Astrocyte (in vitro differentiated cells and primary cell): ENCODE measurements at places on chromosomes 4 and X. TPM values are rescaled to one million over a fixed set of nuclear protein-coding genes. Genes with fewer than 3 reads are reported as not detected.

TGIF2LX gene
- total RNA-seq = not detected in 2 replicates

SPIN2A gene
- total RNA-seq = 1.2 TPM in 2 replicates

DNA sequence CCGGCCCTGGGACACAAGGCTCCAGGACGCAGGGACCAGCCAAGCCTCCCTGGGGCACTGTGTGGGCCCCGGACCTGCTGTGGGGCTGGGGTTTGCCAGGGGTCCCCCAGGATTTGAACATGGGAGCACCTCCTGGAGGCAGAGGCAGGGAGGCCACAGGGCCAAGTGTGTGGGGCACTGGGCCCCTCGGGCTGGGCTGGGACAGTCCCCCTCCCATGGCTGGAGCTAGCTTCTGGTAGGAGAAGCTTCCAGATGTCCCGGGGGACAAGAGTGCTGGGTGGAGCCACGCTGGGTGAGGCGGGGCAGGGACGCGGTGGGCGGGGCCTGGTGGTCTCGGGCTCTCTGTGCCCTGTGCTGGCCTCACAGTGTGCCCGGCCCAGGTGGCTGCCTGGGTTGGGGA is 18.6 kb downstream of the FGFRL1 start:
- no peak for DNase-seq

DNA sequence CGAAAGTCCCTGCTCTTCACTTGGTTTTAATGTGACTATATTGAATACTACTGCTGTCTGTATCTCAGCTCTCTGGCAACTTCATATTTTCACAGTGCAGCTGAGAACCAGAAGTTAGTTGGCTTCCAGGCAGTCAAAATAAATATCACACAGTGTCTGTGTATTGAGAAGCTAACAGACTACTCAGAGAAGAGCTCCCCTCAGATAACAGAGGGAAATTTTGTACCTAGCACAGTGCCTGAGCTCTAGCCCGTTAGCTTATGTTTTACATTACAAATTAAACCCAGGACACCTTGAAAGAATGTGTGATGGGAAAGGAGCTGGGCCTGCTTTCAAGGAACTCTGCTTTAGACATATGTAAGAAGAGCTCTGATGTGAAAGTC is 22.7 kb downstream of the JADE1 start:
- no peak for DNase-seq

- DNase-seq = no peak
These were observed 160.9 kb downstream of the SMIM20 start for GRCh38 chr4:26074712-26075430.

DNA sequence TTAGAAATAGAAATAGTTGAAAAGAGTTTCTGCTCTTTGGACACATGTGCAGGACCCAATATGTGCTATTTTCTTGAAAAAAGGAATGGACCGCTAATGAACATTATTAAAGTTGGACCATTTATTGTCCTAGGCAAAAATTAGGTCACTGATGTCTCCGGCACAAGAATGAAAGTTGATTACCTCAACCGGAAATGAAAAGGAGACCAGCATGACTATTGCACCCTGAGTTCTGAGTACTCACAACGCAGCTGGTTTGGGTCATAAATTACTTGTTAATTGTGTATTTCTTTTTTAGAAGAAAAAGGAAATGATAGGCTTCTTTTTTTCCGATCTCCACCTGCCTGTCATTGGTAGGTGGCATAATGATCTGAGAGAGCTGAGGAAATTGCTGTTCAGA is 232.7 kb downstream of the ARHGAP24 start:
- DNase-seq = no peak
